Stimulated activated CD4-positive, alpha-beta T cell treated with anti-CD3 and anti-CD28 coated beads, Interleukin-4, amount 100 ng/mL, for 1 hour (primary cell): ENCODE measurements at places on chromosomes 7 and 10.

GRCh38 chr10:11931038-11931437, 107.9 kb downstream of the PROSER2 start:
- no peak for DNase-seq

- no peak for DNase-seq
Observed at GRCh38 chr7:153193144-153193595, 433.6 kb downstream of the ACTR3B start.

GRCh38 chr10:103727546-103727963, 127.8 kb downstream of the SH3PXD2A start:
- no peak for DNase-seq

GRCh38 chr10:23692736-23693135, 253.9 kb downstream of the OTUD1 start:
- DNase-seq: no peak

- DNase-seq: no peak
Observed at GRCh38 chr10:128113026-128113425, 13.2 kb downstream of the MKI67 start.

GRCh38 chr7:133545618-133546017, 292.7 kb downstream of the EXOC4 start:
- DNase-seq: no peak

DNA sequence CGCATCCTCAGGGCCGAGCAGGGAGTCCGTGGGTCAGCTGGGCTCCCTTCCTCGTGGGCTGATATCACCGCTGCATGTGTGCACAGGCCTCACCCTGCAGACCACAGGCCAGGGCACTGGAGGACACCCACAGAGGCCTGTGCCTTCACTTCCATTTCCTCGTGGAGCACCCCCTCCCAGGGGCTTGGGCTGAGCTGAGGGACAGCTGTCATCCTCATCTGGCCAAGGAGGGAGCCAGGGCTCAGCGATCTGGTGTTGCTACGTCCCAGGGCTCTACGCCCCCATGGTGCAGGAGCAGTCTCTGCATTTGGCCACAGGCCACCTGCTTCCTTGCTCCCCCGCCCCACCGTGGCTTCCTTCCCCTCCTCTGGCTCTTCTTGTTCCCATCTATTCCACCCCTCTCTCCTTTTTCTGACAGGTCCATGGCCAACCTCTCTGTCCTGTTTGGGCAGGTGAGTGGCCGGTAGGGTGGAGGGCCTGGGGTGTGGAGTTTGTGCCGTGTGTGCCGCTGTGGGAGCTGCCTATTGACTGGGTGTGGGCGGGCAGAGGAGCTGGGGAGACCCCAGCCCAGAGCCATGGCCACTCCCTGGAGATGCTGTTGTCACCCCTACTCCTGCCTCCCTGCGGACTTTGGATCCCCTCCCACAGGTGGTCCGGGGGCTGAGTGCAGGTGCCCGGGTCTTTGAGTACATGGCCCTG, 8.3 kb upstream of the ASIC3 start:
- DNase-seq: no peak

DNA sequence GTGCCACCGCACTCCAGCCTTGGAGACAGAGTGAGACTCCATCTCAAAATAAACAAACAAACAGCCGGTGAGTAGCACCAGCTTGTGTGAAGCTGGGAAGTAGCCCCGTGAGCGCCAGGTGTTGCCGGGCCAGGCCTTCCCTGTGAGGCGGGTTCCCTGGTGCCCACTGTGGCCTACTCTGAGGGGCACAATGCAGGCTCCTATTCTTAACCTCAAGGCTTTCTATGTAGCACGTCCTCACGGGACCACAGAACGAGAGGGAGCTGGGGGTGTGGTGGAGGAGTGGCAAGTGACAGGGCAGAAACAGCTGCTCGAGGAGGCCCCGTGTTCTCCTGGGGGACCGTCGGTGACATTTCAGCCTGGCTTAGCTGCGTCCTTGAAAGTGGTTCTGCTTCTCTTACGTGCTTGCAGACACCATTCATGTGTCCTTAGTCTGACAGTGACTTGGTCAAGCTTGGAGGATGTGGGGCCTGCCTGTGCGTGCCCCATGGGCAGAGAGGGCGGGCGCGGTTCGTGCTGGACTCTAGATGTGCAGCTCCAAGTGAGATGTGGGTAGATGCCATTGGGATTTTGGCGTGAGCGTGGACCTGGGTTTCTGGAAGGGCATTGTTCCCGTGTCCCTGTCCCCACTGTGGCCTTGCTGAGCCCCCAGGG, 116.6 kb downstream of the NKX6-2 start:
- no peak for DNase-seq

DNA sequence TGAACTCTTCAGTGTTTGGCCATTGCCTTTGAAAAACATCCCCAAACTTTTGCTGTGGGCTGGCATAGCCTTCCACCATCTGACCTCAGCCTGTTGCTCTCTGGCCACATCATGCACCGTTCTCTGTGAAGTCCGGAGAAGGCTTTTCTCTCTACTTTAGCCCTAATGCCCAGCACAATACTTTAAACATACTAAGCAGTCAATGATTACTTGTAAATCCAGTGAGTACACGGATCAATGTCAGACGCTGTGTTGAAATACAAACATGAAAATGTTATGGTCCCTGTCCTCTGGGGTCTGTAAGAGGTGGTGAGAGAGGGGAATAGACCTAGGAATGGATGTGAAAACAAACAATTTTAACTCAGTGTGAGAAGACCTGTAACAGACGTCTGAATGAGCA, 297.9 kb downstream of the PLXDC2 start:
- DNase-seq: no peak

DNA sequence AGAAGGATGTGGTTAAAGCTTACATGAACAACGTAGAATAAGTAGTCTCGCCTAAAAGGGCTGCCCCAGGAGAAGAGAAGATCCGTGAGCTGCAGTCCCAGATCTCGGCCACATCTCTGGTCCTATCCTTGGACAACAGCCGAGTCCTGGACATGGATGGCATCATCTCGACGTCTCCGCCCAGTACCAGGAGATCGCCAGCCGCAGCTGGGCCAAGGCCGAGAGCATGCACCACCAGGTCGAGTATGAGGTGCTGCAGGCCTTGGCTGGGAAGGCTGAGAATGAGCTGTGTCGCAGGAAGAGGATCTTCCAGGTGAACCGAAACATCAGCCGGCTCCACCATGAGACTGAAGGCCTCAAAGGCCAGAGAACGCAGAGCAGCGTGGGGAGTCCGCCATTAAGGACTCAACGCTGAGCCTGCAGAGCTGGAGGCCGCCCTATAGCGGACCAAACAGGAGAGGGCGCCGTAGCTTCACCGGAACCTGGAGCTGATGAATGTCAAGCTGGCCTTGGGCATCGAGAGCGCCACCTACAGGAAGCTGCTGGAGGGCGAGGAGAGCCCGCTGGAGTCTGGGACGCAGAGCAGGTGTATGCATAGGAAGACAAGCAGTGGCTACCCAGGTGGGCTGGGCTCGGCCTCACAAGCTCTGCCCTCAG, 22.2 kb downstream of the LIPK start:
- peak; percentile 23 for DNase-seq

DNA sequence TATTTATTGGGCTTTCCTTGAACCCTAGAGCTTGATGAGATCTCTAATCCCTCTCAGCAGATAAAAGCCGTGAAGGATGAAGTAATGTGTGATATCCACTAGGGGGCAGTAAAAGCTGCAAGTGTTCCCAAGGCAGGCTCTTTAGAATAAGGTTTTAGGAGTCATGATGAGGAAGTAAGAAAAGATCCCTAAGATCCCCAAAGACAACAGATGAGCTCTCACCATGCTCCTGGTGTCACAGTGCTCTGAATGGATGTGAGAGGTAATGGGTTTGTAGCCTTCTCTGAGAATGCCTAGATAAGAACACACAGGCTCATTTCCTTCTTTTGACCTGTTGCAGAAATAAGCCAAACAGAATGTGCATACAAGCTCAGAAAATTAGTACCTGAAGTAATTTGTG, 70.4 kb upstream of the ITPRID1 start:
- DNase-seq: no peak

DNA sequence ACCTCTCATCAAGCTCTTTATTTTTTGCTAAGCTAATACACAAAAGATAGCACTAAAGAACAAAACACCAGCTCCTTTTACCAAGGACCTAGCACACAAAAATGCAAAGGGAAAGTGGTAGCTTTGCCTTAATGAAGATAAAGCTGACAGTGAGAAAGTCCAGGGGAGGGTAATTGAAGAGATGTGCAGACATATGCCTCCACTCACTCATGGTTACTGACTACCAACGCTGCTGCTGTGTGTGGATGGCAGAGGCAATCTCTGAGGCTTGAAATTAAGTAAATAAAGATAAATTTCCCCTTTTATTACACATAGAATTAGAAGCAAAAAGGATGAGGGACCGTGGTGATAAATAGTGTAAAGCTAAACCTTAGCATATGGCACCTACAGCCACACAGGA, 87.0 kb downstream of the HGF start:
- no peak for DNase-seq

- no peak for DNase-seq
Observed at GRCh38 chr10:118595064-118595420, 406 bp downstream of the PRLHR start.

GRCh38 chr7:121178452-121178851, 150.3 kb upstream of the WNT16 start:
- DNase-seq: no peak
